ENCODE measurements at places on chromosomes 1 and 21. TPM values are rescaled to one million over a fixed set of nuclear protein-coding genes. Genes with fewer than 3 reads are reported as not detected.

The BATF3 gene
- 3.2 TPM for total RNA-seq

The CELA3B gene
- not detected for total RNA-seq

GRCh38 chr1:167973832-167974231, 37.0 kb upstream of the MPC2 start:
- DNase-seq: no peak

DNA sequence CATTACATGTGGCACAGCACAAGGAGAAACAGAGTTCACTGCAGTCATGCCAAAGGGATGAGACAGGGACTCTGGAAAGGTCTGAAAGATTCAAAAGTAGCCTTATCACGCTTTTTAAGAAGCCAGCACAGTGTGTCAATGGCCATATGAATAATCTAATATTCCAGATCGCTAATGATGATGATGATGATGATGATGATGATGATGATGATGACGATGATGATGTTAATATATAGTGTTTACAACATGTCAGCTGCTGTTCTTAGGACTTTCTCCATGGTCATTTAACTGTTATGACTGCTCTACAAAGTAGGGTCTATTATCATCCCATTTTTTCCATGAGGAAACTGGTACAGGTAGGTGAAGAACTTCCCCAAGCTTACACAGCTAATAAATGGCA, 64.4 kb downstream of the NTMT2 start:
- DNase-seq: no peak

GRCh38 chr1:192858456-192858855, 49.6 kb downstream of the RGS2 start:
- DNase-seq: no peak

- no peak for DNase-seq
Measured at GRCh38 chr1:48540587-48540986, 68.6 kb upstream of the SPATA6 start.
